Motor neuron (in vitro differentiated cells): ENCODE measurements at places on chromosomes 12 and 14. TPM values are rescaled to one million over a fixed set of nuclear protein-coding genes. Genes with fewer than 3 reads are reported as not detected.

KRT6A gene
- total RNA-seq, result 0.27 and 0.29 TPM in 2 replicates

PLXNC1 gene
- 3.8 and 4.0 TPM in 2 replicates for total RNA-seq

GRCh38 chr12:42474391-42474790, 115.2 kb downstream of the PRICKLE1 start:
- ATAC-seq, result no peak

DNA sequence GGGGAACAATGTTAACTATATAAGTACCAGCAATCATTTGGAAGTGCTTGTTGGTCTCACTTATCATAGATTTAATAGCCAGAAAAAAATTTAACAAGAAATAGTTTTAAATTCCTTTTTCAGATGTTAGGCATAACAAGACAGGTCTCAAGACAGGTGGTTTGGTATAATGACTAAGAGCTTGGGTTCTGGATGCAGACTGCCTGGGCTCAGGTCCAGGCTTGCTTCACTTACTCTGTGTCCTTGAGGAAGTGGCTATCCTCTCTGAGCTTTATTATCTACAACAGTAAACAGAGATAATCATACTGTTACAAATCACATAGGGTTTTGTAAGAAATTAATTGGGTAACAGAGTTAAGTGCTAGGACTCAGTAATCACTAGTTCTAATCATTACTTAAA, 338.0 kb upstream of the FLRT2 start:
- ATAC-seq, result no peak

GRCh38 chr12:97630356-97630755, 167.8 kb downstream of the RMST start:
- no peak for ATAC-seq

MYH7 gene
- total RNA-seq, result 0.16 and 0.19 TPM in 2 replicates

DNA sequence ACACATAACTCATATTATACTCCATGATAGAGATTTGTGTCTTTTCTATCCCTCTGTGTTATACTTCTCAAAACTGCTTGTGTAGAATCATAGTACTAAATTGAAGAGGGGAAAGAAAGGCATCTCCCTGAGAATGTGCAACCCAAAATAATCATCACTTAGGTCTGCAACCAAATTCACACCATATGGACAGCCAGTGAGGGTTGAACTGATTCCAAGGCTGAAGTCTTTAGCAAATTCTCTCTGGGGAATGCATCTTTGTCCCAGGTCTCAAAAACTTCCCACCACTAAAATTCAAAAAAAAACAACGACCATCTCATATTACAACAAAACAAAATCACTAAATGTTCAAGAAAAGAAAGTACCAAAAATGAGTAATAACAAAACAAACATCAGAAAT, 11.0 kb downstream of the ZFC3H1 start:
- no peak for ATAC-seq

LIN7A gene
- total RNA-seq, result 23.5 and 25.6 TPM in 2 replicates

GRCh38 chr14:94643316-94644101, 31.3 kb downstream of the SERPINA3 start:
- ATAC-seq, result no peak

ADCY4 gene
- total RNA-seq, result 3.4 and 3.7 TPM in 2 replicates

FAIM2 gene
- total RNA-seq, result 14.9 and 15.6 TPM in 2 replicates

- no peak for ATAC-seq
Observed at GRCh38 chr12:49973361-49973830, 649 bp downstream of the AQP6 start.

GLS2 gene
- total RNA-seq, result 3.5 and 3.8 TPM in 2 replicates

TMPRSS12 gene
- total RNA-seq, result 0.13 TPM in 1 of 2 replicates, not detected in the other
